Kidney tubule cell (primary cell): ENCODE measurements at places on chromosomes 1 and 21.

DNA sequence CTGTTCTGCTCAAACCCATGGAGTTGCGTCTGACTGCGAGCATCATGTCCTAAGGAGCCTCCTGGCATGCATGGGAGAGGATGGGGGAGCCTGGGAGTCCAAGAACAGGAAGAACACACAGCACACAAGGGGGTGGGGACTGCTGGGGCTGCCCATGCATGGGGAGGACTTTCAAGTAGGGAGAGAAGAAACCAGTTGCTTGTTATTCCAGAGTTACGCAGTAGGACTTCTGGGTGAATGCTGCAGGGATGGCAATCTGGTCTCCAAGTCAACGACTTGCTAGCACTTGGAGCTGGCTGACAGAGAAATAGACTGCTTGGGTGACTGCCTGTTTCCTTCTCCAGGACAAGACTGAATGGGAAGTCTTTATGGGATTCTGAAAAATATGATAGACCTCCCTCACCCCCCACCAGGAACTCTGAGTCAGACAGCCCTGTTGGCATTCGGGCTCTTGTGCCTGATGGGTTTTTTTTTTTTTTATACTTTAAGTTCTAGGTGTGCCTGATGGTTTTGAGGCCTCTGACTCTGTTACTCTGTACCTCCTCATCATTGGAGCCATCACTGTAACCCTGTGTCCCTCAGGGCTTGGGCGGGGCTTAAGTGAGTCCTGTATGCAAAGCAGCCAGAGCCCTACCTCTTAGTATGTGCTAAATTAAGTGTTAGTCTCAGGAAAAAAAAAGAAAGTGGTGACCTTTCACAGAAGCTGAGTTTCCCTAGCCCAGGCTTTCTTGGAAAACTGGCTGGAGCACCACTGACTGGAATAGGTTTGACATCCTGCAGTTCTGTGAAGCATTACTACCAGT is 30.3 kb downstream of the MAP3K21 start:
- DNase-seq = peak; percentile 76

- peak; percentile 11 for DNase-seq
Measured at GRCh38 chr1:160144921-160145320, 6.5 kb upstream of the ATP1A4 start.

DNA sequence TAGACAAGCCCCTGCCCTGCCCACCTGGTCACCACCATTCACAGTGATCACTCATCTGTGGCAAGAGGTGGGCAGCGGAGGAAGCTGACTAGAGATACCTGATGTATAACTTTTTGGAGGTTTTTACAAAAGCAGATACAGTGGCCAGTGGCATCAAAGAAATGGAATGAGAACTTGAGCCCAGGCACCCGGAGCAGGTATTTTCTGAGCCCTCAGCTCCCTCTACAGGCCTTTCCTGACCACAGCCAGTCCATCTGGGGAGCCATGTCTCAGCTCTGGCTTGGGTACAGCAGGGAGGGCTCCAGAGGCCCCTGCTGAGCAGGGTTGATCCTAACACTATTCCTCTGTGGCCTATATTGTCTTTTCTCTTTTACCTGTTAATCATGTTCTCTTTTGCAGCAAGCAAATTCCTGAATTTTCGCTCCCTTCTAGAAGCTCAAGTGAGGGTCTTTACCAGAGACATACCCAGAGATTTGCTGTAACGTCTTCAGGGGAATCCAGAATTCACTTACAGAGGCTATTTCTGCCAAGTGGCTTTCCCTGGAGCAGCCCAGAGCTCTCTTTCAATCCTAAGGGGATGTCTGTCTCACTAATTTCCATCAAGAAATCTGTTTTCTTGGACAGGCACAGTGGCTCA is 27.3 kb downstream of the GPR157 start:
- DNase-seq = peak; percentile 61

- DNase-seq = no peak
Measured at GRCh38 chr1:180213401-180214170, 16.5 kb upstream of the LHX4 start.

DNA sequence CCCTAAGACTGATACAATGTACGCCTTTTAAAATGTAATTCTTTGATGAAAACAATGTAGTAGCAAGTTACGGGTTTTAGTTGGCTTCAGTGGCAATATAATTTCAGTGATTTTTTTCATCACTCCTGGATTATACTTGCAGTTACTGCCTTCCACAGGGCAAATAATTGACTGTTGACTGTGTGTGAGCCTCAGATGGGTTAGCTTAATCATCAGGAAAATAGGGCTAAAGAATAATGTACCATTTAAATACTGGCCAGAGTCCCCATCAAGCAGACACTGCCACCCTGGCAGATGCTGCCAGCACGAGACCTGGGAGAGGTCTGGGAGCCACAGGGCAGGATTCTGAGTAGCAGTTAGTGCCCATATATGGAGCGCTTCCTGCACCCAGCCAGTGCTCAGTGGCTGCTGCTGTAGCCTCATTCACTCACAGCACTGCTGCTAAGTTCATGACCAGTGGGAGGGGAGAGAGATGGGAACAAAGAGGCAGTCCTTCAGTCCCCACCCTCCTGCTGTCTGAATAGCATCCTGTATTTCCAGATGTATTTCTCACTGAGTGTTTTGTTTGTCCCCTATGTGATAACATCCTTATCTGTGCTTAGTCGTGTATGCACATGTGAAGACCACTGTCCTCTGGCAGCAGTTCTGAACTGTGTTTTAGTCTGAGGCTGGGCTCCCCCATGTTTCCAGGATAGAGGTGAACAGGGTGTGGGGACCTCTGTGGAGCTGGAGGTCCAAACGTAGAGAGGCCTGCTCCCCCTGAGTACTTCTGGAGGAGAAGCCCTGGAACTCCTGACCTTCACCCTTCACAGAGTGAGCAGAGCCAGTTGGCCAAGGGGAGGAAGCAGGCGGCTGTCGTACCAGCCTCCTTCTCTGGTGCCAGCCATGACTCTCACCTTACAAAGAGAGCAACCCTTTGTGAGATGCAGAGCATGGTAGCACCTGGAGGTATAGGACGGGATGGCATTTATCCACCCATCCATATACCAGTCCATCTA is 80.4 kb downstream of the ADARB1 start:
- peak; percentile 41 for DNase-seq

- peak; percentile 55 for DNase-seq
Measured at GRCh38 chr21:43903451-43904091, 38.5 kb downstream of the AGPAT3 start.

DNA sequence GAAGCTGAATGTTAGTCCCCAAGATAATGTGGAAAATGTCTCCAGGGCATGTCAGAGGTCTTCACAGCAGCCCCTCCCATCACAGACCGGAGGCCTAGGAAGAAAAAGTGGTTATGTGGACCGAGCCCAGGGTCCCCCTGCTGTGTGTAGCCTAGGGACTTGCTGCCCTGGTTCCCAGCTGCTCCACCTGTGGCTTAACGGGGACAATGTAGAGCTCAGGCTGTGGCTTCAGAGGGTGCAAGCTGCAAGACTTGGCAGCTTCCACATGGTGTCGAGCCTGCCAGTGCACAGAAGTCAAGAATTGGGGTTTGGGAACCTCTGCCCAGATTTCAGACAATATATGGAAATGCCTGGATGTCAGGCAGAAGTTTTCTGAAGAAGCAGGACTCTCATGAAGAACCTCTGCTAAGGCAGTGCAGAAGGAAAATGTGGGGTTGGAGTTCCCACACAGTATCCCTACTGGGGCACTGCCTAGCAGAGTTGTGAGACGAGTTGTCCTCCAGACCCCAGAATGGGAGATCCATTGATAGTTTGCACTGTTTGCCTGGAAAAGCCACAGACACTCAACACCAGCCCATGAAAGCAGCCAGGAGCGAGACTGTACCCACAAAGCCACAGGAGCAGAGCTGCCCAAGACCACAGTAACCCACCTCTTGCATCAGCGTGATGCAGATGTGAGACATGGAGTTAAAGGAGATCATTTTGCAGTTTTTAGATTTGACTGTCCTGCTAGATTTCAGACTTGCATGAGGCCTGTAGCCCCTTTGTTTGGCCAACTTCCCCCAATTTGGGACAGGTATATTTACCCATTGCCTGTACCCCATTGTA is 204.9 kb downstream of the MRPL39 start:
- DNase-seq = no peak

DNA sequence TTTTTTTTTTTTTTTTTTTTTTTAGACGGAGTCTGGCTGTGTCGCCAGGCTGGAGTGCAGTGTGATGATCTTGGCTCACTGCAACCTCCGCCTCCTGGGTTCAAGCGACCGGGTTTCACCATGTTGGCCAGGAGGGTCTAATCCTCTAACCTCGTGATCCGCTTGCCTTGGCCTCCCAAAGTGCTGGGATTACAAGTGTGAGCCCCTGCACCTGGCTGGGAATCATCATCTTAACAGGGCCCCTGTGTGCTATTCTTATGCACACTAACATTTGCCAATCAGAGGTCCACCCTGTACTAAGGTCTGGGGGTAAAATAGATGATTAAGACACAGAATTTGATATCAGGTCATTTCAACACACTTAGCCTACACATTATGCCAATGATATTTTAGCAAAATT is 278.7 kb upstream of the CHRM3 start:
- DNase-seq = no peak

DNA sequence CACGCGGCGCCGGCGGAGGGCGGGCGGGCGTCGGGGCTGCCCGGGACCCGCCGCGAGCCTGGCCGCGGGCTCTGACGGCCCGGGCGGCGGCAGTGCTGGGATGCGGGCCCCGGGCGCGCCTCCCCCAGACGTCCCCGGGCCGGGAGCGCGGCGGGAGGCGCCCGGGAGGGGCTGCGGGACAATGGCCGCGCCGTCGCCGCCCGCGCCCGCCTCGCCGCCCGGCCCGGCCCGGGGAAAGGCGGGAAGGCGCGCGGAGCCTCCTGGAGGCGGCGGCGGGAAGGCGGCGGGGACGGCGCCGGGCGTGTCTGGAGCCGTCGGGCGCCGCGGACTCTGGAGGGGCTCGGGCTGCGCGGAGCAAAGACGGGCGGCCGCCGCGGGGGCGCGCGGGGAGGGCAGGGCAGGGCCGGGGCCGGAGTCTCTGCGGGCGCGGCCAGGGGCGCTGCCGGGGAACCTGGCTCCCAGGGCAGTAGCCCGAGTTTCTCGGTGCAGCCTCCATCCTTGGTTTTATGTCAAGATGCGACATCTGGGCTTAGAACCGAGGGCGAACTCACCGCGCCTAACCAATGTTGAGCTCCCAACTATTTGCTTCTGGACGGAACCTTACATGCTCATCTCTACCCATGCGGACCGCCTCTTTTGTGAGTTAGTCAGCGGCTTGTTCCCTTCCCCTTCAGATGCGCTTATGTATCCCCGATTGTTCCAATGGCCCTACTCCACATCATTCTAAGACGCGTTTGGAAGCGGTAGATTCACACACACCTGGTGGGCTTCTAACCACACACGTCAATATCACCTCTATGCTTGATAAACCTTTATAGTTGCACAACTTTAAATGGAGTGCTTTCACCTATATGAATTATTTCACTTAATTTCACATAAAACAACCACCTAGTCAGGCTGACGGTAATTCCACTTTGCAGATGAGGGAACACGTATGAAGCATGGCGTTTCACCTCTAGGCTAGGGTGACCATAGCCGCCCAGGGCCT is 651 bp downstream of the ZBTB8A start:
- peak; percentile 55 for DNase-seq

GRCh38 chr21:33414068-33414467 is 10.9 kb downstream of the IFNGR2 start:
- no peak for DNase-seq

GRCh38 chr1:59343576-59343840 is 46.6 kb downstream of the FGGY start:
- no peak for DNase-seq

- peak; percentile 97 for DNase-seq
Measured at GRCh38 chr21:33976082-33977016, 60.7 kb upstream of the ATP5PO start.

DNA sequence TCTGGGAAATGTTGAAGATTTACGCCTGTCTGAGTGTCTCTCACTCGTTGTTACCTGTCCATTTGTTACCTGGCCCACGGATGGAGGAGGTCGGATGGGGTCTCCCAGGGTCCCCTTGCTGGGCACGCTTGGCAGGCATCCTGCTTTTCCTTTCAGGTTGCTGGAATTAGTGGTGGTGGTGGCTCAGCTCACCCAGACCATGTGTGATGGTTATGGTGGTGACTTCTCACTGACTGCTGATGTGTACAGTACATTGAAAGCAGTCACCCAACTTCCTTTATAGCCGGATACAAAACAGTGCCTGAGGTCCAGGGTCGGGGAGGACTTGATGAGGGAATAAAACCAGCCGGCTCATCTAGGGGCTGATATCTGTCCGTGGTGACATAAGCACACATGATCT is 19.5 kb downstream of the MAPKAPK2 start:
- DNase-seq = no peak

DNA sequence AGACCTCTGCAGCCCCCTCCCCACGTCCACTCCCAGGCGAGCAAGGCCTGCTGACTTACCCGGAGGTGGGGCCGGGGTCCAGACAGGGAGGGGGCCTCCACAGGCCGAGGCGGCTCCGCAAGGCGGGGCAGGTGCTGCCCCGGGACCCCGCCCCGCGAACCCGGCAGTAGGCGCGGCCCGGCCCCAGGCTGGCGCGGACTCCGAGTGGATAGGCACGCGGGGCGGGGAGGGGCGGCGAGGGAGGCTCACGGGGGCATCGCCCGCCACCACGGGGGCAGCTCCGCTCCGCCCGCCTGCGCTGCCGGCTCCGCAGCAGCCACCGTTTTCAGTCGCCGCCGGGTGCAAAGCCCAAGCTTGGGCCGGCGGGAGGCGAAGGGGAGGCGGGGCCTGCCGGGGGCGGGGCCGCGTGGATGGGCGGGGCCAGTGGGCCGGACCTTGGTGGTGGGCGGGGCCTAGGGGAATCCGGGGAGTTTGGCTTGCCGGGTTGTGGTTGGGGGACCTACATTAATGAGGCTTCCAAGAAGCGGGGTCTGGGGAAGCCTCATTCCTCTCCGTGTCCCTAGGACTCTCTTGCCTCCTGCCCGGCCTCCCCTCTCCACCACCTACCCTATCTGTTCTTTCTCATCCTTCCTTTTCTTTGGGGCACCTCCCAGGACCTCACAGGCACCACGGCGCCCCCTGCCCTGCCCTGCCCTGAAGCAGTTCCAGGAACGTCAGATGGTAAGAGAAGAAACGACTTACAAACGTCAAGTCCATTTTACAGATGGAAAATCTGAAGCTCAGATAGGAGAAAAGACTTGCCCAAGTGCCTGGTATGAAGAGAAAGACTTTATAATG is at the start of gene RIMS3:
TSS of gene RIMS3 (minus strand) at position 348 of the 837 bp plus-strand sequence. CDS start 23,757 bp downstream, outside the sequence.
- peak; percentile 67 for DNase-seq
